Left hindlimb (tissue), 1 donor: ENCODE measurements at places on chromosomes 5 and 9.

- DNase-seq = no peak
These were observed 50.3 kb downstream of the NSUN2 start for GRCh38 chr5:6582507-6583048.

GRCh38 chr5:149912226-149912871 lies 32.2 kb downstream of the PDE6A start:
- DNase-seq = no peak

GRCh38 chr9:2966565-2967300 lies 122.8 kb upstream of the PUM3 start:
- peak; percentile 33 for DNase-seq

DNA sequence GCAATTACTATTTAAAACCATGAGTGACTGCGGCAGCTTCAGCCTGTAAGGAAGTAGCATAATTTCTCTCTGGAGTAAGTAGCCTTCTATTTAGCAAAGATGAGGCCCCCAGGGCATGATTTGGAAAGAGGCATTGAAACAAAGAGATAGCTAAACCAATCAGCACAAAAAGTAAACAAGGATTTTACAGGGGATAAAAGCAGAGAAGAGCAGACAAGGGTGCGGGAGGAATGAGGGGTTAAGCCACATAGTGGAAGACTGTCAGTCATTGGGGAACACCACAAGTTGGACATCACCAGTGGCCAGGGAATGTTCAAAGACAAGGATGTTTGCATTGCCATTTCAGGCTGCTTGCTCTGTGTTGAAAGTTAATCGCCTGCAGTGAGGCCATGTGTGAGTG lies 24.0 kb upstream of the C5orf63 start:
- no peak for DNase-seq

DNA sequence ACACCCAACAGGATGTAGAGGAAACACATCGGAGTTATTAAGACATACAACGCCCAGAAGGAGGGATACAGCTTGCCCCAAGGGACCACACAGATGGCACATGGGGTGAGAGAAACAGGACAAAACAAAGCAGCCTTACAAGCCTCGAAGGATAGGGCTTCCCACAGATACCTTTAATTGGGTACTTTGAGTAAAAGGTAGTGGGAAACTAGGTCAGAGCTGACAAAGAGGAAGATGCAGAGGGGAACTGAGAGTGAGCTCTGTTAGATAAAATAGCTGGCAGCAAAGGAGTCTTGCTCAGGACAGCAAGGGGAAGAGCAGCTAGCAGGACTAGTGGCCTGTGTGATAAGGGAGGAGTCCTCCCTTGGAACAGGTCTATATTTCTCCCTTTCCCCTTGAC lies 48.2 kb downstream of the OTP start:
- no peak for DNase-seq

DNA sequence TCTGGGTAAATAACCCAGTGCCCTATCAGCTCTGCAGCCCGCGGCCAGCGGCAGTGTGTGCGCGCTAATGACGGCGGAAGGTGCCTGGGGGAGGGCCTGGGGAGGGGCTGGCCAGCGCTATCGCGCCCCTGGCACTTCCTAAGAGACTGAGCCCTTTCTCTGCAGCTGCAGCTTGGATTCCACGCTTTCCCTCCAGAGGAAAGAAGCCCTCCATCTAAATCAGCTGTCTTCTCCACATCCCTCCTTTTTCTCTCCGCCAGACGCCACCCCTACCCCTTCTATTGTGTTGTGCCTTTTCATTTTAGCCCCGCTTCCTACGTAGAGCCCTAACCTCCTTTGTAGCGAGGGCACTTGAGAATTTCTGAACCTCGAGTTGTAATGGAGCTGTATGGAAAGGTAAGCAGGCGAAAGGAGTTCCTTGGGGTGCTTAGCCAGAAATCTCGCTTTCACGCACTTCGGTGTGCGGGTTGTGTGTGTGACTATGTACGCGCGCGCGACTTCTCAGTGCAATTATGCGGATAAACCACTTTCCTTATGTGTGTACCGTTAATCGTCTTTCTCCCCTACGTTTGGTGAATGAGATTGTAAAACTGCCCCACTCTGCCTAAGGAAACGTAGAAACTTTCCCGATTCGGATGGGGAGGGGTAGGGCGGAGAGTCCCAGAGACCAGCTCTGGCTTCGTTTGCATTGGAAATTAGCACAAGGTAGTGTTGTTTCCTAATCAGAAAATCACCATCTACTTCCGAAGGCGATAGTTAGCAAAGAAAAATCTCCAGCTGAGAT lies 664 bp upstream of the RAB3C start:
- no peak for DNase-seq

- no peak for DNase-seq
These were observed 16.9 kb downstream of the GDF9 start for GRCh38 chr5:132849347-132849746.

DNA sequence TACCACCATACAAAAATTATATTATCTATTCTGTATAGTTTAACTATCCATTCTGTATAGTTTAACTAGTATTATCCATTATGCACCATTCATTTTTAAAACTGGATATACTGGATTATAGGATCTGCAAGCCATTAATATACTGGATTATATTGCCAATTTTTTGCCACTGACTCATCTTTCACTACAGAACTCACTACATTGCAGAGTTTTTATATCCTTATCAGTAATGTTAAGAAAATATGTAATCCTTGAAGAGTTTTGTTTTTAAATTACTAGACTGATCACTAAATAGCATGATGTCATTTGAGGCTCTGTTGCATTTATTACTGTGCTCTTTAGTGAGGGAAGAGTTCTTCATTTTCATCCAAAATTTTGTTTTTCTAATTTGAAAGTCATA lies 109.8 kb upstream of the SNX2 start:
- DNase-seq = no peak

GRCh38 chr5:38573521-38573920 lies 17.1 kb upstream of the LIFR start:
- no peak for DNase-seq

GRCh38 chr5:84361572-84361971 lies 23.1 kb downstream of the EDIL3 start:
- DNase-seq = no peak

GRCh38 chr5:134995850-134996402 lies 28.2 kb downstream of the CATSPER3 start:
- DNase-seq = no peak

DNA sequence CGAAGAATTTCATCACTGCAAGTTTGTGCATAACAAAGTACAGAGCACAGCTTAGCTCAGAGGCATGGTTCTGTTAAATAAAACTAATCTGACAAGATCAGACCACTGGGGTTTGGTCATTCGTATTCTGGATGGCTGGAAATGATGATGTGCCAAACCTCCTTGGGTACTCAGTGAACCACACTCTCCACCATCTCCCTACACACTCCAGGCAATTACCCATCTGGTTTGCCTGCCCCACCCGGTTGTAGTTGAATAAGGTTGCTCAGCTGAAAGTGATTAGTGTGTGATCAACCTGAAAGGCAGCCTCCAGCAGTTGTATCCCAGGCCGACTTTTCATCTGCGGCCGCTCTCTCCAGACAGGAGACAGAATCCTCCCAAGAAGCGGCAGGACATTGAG lies 371.4 kb downstream of the TLE1 start:
- peak; percentile 29 for DNase-seq

- no peak for DNase-seq
These were observed 367.5 kb downstream of the DEPDC1B start for GRCh38 chr5:60332244-60333004.

DNA sequence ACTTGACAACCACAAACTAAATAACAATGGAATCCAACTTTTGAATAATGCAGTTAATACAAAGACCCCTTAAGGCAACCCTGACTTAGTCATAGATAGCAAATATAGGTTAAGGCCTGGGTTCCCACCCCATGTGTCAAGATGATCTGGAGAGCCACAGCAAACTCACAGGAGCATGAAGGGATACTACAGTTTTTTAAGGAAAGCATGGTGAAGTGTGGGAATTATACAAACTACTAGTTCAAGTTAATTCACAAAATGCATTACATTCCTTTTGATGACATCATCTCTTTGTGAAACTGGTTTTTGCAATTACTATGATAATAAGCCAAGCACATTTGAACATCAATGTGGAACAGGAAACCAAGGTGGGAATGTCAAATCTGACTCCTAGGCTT lies 50.6 kb downstream of the LHFPL2 start:
- DNase-seq = no peak

GRCh38 chr9:134717924-134718645 lies 76.5 kb downstream of the COL5A1 start:
- no peak for DNase-seq

GRCh38 chr9:21660976-21661375 lies 141.5 kb upstream of the MTAP start:
- DNase-seq = no peak

GRCh38 chr5:149201121-149201637 lies 59.9 kb downstream of the ABLIM3 start:
- DNase-seq = no peak

DNA sequence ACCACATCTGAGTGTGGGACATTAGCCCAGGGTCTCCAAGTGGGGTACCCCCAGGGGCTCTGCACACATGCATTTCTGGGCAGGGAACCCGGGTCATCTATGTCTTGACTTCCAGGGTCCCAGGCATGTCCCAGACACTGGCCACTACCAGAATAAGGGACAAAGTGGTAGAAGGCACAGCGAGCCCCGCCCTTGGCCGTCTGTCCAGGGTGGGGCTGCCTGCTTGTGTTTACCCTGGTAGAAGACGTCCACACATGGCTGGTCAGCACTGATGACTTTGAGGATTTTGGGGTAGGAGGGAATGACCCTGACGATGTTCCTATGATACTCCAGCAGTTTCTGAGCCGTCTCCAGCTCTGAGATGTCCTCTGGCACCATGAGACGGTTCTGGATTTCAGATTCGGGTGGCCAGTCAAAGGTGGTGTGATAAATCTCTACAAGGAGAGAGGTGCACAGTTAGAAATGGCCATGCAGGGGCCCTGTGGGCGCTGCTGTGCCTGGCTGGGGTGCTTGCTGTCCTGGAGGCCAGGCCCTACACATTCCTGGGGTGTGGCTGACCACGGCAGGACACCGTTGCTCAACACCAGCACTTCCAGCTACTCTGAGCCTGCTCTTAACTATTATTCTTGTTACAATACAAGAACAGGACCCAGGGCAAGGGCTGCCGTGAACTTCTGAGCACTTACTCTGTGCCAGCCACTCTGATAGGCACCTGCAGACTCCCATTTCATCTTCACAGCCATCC lies 51.3 kb downstream of the AK8 start:
- DNase-seq = no peak

GRCh38 chr5:131230406-131230805 lies 33.4 kb upstream of the CDC42SE2 start:
- no peak for DNase-seq

DNA sequence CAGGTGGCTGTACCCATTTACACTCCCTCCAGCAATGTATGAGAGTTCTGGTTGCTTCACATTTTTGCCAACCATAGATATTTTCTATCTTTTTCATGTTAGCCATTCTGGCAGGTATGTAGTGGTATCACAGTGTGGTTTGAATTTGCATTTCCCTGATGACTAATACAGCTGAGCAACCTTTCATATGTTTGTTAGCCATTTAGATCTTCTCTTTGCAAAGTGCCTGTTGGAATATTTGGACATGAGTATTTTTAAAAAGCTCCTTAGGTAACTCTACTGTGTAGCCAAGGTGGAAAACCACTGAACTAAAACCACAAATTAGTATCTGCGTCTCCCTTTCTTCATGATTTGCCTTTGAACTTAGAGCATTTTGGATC lies 31.9 kb downstream of the IRF1 start:
- DNase-seq = no peak

DNA sequence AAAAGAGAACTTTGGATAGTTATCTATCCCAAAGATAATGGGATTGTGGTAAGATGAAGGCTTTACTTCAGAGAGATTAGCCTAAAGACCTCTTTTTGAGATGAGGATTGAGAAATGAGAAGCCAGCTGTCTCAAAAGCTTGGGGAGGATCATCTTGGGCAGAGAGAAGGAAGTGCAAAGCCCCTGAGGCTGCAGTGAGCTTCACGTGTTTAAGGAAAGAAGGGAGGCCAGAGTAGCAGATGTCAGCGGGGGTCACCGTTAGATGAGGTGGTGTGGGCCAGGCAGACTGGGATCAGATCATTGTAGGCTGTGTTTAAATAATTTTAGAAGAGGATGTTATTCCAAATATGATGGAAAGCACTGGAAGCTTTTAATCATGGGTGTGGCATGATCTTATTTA lies 270.1 kb downstream of the ARHGEF28 start:
- DNase-seq = no peak

- DNase-seq = no peak
These were observed 155.2 kb downstream of the MEF2C start for GRCh38 chr5:88727705-88728313.

DNA sequence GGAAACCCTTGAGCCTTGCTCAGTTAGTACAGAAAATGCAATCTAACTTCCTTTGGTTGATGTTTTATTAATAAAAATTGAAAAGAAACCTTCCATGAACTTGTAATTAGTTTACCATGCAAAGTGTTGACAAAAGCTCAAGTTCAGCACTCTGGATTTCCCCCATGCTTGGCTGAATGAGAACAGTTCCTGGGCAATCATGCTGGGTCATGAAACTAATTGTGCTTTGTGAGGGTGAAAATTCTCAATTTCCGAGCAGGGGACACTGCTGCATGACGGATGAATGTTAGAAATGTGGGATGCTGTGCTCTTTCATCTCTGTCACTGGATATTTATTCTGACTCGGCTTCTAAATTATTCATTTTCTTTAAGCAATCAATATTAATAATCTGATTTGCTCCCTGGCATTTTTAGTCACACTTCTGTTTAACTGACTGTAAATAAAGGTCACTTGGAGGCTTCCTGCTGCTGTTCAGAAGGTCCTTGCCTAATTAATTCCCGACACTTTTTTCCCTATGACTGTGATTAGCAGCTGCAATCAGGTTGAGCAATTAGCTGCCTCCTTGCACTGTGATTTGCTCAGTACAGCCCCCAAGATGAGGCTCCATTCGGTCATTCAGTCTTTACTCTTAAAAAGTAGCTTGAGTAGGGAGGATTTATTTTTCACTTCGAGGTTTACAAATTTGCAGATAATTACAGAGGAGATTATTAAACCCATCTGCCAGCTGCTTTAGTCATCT lies 678.1 kb upstream of the ZNF608 start:
- no peak for DNase-seq

- peak; percentile 67 for DNase-seq
These were observed 5.1 kb downstream of the PITX1 start for GRCh38 chr5:135028791-135029476.

DNA sequence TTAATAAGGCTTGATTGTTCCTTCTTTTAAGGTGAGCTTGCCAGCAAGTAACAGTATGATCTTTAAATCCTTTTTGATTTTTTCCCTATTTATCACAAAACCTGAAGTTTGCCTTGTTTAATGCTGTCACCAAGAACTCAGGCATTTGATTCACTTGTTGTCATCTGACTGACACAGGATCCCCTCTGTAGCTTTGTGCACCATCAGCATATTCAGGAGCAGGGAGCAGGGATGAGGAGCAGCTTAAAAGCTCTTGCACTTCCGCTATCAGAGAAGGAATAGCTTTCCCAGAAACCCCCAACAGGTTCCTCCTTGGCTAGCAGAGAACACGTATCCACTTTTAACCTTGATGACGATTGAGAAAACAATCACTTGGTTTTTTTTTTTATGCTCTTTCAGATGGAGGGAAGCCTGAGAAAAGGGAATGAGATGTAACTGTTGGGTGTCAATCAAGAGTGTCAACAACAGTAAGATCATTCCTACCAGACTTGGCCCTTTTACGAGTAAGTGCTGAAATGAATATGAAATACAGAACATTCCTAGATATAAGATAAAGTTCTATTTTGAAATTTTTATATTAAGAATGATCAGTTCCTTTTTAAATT lies 433.1 kb upstream of the CDH18 start:
- no peak for DNase-seq
